ENCODE measurements at places on chromosomes 13 and 19.

DNA sequence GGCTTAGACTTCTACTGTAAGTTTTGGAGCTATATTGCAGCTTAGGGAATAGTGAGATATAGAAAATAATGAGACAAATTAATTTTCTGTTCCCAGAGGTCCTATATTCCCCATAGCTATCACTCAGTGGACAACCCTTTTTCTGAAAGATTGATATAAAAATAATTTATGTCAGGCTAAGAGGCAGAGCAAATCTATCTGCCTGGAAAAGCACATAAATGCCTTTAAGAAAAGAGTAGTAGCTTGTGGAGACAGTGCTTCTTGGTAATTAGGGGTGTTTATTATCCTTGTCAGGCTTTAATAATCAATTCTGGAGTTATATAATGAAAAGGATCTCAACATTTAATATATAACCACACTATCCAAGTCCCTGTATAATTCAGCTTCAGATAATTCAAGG is 1162.8 kb upstream of the PCDH20 start:
- DNase-seq = no peak

GRCh38 chr13:96052656-96053002 is 572 bp downstream of the UGGT2 start:
- no peak for DNase-seq

- DNase-seq = no peak
Measured at GRCh38 chr13:35856721-35857364, 274.3 kb downstream of the DCLK1 start.

GRCh38 chr13:29105779-29106178 is 285.6 kb downstream of the MTUS2 start:
- DNase-seq = no peak

DNA sequence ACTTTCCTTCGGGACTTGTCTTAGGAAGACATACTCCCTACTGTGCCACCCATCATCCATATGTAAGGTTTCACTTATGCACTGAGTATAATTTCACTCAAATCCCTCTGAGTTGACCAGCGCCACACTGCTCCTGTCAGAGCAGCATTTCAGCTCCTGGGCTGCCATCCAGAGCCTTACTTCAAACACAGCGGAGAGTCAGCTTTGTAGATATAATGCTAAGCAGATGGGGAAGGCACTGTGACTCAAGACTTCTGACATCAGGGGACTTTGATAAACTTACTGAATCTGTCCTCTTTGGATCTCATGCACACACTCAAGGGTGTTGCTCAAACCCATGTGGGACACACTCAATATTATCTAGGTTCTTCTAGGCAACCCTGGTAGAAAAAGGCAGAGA is 34.9 kb downstream of the DOCK9 start:
- no peak for DNase-seq

GRCh38 chr19:33080761-33081681 is at the start of gene GPATCH1:
TSS of gene GPATCH1 (plus strand) at chr19:33081181. CDS start at chr19:33081194, 13 bp downstream.
- DNase-seq = peak; percentile 63

- peak; percentile 18 for DNase-seq
Measured at GRCh38 chr13:26872525-26873385, 112.2 kb upstream of the GPR12 start.

- DNase-seq = no peak
Measured at GRCh38 chr19:41205995-41206394, 13.0 kb downstream of the CYP2S1 start.

DNA sequence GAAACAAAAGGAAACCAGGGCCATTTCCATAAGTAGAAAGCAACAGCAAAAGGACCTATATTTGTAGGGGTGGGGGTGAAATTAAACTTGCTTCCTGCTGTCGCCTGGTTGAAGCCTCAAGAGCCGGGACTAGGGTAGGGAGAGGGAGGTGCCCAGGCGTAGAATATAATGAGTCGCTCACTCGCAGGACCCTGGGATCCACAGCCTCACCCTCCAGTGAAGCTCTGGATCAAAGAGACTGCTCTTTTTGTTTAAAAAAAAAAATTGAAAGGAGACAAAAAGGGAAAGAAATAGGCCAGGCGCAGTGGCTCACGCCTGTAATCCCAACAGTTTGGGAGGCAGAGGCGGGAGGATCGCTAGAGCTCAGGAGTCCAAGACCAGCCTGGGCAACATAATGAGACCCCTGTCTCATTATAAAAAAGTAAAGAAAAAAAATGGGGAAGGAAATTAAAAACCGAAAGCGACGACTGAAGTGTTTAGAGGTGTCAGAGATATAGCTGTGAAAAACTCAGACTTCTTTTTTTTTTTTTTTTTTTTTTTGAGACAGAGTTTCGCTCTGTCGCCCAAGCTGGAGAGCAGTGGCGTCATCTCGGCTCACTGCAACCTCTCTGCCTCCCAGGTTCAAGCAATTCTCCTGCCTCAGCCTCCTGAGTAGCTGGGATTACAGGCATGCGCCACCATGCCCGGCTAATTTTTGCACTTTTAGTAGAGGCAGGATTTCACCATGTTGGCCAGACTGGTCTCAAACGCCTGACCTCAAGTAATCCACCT is 10.9 kb upstream of the ADGRE5 start:
- no peak for DNase-seq

DNA sequence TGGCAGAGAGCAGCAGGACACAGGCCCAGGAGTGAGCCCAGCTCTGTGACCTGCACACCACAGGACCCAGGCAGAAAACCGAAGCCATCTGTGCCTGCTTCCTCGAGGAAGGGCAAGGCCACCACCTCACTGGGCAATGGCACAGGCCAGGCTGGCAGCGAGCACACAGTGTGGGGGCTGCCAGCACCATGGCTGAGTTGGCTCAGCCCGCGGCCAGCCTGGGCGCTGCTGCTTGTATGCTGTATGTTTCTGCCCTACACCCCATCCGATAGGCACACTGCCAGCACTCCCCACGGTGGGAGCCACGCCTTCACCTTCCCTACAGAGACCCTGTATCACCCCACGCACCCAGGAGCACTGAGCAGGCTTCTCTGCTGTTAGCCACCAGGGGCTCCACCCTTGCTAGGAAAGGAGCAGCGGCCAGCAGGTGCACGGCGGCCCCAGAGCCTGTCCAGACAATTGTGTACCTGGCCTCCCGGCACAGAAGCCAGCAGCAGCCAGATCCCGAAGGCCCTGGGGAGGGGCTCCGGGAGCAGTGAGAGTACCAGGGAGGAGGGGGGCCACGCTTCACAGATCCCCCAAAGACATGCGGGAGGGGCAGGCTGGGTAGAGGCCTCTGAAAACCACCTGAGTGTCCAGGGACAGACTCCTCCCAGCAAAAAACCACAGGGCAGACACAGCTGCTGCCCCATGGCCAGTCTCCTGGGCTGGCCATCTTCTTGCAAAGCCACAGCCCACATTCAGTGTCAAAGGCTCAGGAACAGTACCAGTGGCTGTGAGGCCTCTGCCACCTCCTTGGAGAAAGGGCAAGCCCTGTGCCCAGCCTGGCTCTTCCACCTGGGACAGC is 56.1 kb downstream of the MLLT1 start:
- DNase-seq = no peak

DNA sequence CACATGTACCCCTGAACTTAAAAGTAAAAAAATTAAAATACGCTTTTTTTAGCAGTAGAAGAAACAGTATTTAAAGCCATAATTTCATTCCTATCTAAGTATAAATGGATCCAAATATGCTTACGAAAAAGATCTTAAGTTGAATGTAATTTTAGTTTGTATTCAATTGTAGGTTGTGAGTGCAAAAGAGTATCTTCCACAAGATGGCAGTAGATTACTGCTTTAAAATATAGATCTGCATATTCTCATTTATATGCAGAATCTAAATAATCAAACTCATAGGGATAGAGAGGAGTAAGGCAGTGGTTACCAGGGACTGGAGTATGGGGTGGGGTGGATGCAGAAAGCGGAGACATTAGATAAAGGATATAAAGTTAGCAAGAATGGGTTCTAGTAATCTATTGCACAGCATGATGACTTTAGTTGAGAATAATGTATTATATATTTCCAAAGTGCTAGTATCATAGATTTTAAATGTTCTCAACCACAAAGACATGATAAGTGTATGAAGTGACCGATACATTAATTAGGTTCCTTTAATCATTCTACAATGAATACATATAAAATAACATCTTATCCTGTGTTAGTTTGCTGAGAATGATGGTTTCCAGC is 14.2 kb downstream of the OR7A17 start:
- DNase-seq = no peak

DNA sequence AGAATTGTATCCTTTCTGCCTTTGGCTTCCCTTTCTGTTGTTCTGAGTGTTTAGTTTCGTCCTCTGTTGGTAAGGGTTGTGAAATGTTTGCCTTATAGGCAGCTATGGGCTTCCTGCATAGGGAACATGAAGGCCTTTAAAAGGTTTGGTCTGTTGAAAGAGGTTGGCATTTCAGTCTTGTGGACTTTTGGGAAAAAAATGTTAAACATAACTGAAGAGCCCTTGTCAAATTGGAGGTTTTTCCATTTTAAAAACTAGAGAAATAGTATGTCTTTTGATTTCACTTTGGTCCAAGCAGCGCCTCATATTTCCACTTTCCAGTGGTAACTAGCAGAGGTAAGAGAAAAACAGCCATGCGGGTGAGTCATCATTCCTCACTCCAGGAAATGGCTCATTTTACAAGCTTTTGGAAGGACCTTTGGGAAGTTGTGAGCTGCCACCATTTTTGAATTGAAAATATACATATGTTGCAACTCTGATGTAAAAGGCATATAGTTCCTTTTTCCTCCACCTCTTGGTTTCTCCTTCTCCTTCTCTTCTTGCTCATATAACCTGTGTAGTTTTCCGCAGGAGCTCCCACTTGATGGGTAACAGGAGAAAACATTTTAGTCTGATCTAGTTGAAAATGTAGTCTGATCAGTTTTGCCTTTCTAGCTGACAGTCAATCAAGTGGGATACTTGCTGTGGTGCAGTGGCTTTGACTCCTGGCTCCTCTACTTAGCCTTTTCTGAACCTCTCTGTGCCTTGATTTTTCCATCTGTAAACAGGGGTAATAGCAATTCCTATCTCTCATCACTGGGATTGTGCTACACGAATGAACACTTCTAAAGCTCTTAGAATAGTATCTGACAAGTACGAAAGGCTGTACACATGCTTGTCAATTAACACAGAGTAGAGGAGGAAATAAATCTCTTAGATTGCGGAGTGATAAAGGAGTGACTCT is 23.0 kb downstream of the GPC6 start:
- no peak for DNase-seq

DNA sequence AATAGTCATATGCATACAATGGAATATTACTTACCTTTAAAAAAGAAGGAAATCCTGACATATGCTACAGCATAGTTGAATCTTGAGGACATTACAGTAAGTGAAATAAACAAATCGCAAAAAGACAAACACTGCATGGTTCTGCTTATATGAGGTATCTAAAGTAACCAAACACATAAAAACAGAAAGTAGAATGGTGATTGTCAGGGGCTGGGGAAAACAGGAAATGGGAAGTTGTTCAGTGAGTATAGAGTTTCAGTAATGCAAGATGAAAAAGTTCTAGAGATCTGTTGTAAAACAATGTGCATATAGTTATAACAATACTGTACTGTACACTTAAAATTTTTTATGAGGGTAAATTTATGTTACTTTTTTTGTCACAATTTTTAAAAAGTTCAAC is 219.4 kb downstream of the KLF5 start:
- DNase-seq = no peak

GRCh38 chr19:18723871-18724377 is 40.4 kb downstream of the CRTC1 start:
- no peak for DNase-seq

GRCh38 chr13:37910790-37911189 is 41.2 kb upstream of the TRPC4 start:
- DNase-seq = no peak

DNA sequence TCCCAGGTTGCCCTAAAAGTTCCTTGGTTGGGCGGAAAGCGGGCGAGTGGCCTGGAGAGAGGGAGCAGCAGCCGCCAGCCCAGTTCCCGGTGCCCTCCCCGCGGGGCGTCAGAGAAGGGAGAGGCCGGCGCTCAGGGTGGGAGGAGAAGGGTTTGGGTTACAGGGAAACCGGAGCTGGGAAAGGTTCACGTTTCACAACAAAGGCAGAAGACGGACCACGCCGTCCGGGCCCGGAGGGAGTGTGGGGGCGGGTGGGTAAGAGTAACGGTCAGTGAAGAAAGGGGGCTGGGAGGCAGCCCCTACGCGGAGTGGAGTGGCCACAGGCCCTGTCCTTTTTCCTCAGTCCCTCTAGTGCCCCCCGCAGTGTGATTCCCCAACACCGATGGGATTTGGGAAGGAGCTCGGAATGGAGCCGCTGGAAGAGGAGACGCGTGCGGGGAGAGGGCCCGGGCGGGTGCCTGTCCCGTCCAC is 1.6 kb downstream of the SIX5 start:
- DNase-seq = no peak

- DNase-seq = no peak
Measured at GRCh38 chr19:32336259-32337083, 8.9 kb upstream of the ZNF507 start.

GRCh38 chr13:102658660-102659059 is 36.2 kb downstream of the METTL21C start:
- DNase-seq = no peak

- DNase-seq = no peak
Measured at GRCh38 chr19:4744451-4745174, 21.0 kb upstream of the DPP9 start.

DNA sequence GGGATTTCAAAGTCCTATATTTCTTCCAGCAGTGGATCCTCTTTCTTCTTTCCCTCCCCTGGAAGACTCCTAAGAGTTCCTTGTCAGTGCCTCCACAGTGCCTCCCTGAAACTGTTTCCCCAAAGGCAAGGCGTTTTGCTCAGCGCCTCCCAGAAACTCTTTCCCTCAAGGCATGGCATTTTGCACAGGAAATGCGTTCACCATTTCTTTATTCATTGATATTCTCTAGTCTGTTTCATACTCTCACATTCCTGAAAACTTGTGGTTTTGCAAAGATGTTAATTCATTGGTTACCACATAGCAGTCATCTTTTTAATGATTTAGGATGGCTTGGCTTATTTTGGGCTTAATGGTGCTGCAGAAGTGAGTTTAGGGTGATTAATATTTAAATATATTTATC is 177.3 kb upstream of the SLC10A2 start:
- no peak for DNase-seq

DNA sequence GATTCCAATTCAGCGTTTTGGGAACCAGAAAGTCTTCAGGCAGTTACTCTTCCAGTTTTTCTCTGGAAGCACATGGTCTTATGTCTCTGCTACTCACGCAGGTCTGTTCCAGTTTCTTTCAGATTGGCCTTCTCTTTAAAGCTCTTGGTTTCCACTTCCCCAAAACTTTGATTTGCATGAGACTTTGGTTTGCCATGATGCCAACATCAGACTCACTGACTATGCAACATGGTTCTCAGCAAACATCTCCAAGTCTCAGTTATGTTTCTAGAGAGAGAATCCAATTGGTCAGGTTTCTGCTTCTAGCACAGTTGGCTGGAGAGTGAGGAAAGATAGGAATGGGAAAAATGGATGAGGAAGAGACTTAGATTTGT is 3.1 kb downstream of the AKAP11 start:
- no peak for DNase-seq

All from activated CD8-positive, alpha-beta memory T cell treated with anti-CD3 and anti-CD28 coated beads for 48 hours (primary cell).